H1 (cell line): ENCODE measurements at places on chromosomes 2 and 18.

DNA sequence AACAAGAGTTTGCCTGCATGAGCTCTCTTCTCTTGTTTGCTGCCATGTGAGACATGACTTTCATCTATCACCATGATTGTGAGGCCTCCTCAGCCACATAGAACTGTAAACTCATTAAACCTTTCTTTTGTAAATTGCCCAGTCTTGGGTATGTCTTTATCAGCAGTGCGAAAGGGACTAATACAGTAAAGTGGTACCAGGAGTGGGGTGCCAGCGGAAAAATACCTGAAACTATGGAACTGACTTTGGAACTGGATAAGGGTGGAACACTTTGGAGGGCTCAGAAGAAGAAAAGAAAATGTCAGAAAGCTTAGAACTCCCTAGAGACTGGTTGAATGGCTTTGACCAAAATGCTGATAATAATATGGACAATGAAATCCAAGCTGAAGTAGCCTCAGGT is 260.9 kb downstream of the DSC3 start:
- no peaks in the 10 kb centered on the region; the same call in 1 of the 2 replicates for H3K36me3 ChIP-seq
- H3K4me3 ChIP-seq = no peak overlapping the region
- H3K27ac ChIP-seq = no peak overlapping the region
- H3K27me3 ChIP-seq = no peaks in the 10 kb centered on the region
- H3K4me1 ChIP-seq = no peaks in the 10 kb centered on the region

DNA sequence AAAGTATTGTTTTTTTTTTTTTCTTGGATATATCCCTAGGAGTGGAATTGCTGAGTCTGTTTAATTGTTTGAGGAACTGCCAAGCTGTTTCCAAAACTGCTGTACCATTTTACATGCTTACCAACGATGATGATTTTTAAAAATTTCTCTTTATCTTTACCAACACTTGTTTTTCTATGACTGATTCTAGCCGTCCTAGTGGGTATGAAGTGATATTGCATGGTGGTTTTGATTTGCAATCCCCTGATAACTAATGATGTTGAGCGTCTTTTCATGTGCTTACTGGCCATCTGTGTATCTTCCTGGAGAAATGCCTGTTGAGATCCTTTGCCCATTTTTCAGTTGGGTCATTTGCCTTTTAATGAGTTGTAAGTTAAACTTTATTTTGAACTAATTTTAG is 8.8 kb upstream of the AOX1 start:
- DNase-seq = no peak
- no peak overlapping the region for H3K27ac ChIP-seq
- no peaks in the 10 kb centered on the region for H3K4me1 ChIP-seq
- no peaks in the 10 kb centered on the region for H3K27me3 ChIP-seq

- H3K4me3 ChIP-seq = no peak overlapping the region
- H3K4me1 ChIP-seq = no peaks in the 10 kb centered on the region
- DNase-seq = no peak
- H3K36me3 ChIP-seq = no peaks in the 10 kb centered on the region
Observed at GRCh38 chr2:9020267-9020666, 16.8 kb upstream of the MBOAT2 start.

DNA sequence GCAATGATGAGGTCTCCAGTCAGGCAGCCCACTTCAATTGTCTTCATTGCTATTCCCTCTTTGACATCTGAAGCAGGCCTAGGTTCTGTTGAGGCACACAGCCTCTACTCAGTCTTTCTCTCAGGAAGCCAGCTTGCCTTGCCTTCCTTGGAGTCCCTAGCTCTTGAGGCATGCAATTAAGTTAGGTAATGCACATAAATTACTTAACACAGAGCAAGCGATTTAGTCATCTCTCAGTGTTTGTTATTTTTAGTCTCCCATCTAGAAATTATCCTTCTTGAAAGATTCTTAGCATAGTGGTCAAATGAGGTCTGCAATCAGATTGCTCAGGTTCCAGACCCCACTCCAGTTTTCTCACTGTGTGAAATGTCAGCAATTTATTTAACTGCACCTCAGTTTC is 32.0 kb downstream of the SULT1C4 start:
- H3K4me1 ChIP-seq = no peaks in the 10 kb centered on the region
- H3K27me3 ChIP-seq = no peaks in the 10 kb centered on the region
- no peak overlapping the region for H3K4me3 ChIP-seq
- DNase-seq = no peak
- no peaks in the 10 kb centered on the region for H3K36me3 ChIP-seq
- H3K27ac ChIP-seq = no peak overlapping the region

GRCh38 chr2:96783388-96783787 is 22.7 kb downstream of the CNNM4 start:
- no peak for DNase-seq
- H3K4me3 ChIP-seq = no peak overlapping the region
- no peaks in the 10 kb centered on the region for H3K36me3 ChIP-seq
- H3K27ac ChIP-seq = no peak overlapping the region
- no peaks in the 10 kb centered on the region for H3K27me3 ChIP-seq
